Prostate gland (tissue), 2 donors: ENCODE measurements at places on chromosomes 7 and 10. TPM values are rescaled to one million over a fixed set of nuclear protein-coding genes. Genes with fewer than 3 reads are reported as not detected.

DNA sequence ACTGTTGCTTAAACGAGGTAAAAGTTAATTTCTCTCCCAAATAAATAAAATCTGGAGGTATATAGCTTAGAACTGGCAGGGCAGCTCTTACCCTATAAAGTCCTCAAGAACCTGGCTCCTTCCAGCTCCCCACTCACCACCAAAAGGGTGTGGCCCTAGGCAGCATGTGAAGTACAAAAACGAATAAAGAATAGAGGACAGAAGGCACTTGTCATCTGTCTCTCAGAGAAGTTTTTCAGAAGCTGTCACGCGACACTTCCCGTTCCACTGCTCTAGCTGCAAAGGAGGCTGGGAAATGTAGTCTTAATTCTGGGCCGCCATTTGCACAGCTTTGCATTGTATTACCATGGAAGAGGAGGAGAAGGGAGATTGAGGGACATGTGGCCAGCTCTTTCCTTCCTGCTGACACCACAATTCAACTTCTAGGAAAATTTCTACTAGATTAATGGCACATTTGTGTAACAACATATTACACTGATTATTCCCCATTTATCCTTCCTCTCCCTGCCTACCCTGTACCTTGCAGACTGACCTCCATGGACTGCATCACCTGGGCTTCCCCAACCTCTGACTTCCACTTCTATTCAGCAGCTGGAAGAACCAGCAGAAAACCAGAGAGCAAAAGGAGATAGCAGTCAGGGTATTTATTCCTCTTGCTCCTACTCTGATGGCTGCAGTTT, 62.2 kb downstream of the CCDC71L start:
- H3K4me3 ChIP-seq, result no peak overlapping the region
- peak overlapping the region; percentile 26 for H3K27ac ChIP-seq
- peak; percentile 55 for DNase-seq
- H3K36me3 ChIP-seq, result no peaks in the 10 kb centered on the region
- peaks cover 2% of the 10 kb centered on the region for H3K4me1 ChIP-seq
- no peaks in the 10 kb centered on the region for H3K27me3 ChIP-seq

DNA sequence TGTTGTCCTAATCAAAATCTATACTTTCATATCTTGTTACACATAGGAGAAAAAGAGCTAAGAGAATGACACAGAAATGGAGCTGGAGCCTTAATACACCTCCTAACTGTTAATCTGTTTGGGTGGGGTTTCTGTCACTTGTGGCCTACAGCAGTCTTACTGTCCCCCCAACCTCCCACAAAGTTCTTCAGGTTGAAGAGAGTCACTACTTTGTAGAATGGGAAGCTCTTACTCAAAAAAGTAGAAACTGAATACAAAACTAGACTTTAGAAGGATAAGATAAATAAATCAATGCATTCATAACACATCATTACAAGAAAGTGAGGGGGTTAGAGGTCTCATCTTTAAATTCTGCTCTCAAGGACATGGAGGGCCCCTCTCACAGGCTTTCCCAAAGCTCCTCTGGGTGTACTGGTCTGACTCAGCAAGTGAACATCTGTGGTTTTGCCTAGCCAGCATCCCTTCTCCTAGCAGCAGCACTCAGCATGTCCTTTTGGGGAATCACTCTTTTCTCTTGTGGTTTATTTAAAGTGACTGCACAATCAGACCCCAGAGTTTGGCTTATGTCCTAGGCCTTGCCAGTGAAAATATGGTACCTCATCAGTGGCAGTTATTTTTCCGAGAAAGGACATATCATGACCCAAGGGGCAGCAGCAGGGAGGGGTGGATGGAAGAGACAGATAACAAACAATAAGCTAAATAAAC, 2.0 kb upstream of the BLVRA start:
- no peaks in the 10 kb centered on the region for H3K4me1 ChIP-seq
- no peaks in the 10 kb centered on the region for H3K27me3 ChIP-seq
- no peak for DNase-seq
- no peak overlapping the region for H3K27ac ChIP-seq
- H3K36me3 ChIP-seq, result no peaks in the 10 kb centered on the region

- no peaks in the 10 kb centered on the region for H3K36me3 ChIP-seq
- H3K4me1 ChIP-seq, result no peaks in the 10 kb centered on the region
- DNase-seq, result no peak
- H3K27me3 ChIP-seq, result no peaks in the 10 kb centered on the region
Observed at GRCh38 chr7:4235596-4235995, 446.5 kb upstream of the FOXK1 start.

DNA sequence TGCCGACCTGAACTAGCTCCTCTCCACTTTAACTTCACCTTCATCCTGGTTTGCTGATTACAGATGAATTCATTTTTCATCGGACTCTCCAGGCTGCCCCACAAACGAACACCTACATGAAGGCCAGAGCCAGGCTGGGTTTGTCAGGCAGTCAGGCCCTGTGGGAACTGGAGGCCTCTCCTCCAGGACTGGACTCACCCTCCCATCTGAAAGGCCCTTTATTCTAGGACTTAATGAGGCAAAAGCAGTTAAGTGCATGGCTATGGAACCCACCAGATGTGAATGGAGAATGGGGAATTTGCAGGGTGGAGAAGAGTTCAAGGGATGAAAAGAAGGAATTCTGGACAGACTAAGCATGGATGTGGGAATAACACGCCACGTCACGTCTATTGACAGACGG, 170.8 kb downstream of the ARHGAP12 start:
- H3K27me3 ChIP-seq, result no peaks in the 10 kb centered on the region
- no peak for DNase-seq
- no peak overlapping the region for H3K4me3 ChIP-seq
- H3K4me1 ChIP-seq, result peaks cover 7% of the 10 kb centered on the region

- no peaks in the 10 kb centered on the region for H3K4me1 ChIP-seq
- H3K4me3 ChIP-seq, result no peak overlapping the region
- no peak overlapping the region for H3K27ac ChIP-seq
- H3K27me3 ChIP-seq, result no peaks in the 10 kb centered on the region
- H3K36me3 ChIP-seq, result no peaks in the 10 kb centered on the region
- no peak for DNase-seq
Observed at GRCh38 chr10:29651767-29652166, 17.0 kb upstream of the SVIL start.

- H3K27me3 ChIP-seq, result no peaks in the 10 kb centered on the region
- no peak overlapping the region for H3K4me3 ChIP-seq
- H3K36me3 ChIP-seq, result no peaks in the 10 kb centered on the region
- no peak overlapping the region for H3K27ac ChIP-seq
- no peak for DNase-seq
Observed at GRCh38 chr10:133170092-133170491, 10.1 kb downstream of the KNDC1 start.

The CYP3A7 gene
- total RNA-seq, result not detected

The THAP5 gene
- 23.4 TPM for total RNA-seq

The RNF32 gene
- 7.3 TPM for total RNA-seq
